ENCODE measurements at places on chromosomes 7 and 10.

GRCh38 chr10:133083422-133084100 lies 4.2 kb upstream of the ADGRA1 start:
- DNase-seq, result no peak

DNA sequence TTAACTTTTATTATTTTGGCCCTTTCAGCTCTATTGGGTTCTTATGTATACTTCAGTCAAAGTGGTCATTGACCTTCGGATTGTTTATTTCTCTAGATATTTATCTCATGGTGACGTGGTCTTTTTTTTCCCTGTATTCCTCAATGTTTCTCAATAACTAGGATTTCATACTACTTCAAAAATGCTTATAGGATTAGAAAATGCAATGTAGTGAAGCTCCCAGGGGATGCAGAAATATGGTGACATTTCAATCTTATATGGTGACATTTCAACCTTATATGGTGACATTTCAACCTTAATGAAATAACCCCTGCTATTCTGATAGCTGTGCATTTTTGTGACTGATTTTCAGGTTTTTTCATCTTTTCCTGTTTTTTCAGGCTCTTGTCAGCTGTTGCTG lies 51.4 kb downstream of the CHRM2 start:
- no peak for DNase-seq

- no peak for DNase-seq
Measured at GRCh38 chr7:141511676-141512396, 39.4 kb upstream of the AGK start.

GRCh38 chr7:47408675-47409074 lies 173.2 kb downstream of the TNS3 start:
- no peak for DNase-seq

GRCh38 chr10:436911-437665 lies 252.4 kb downstream of the DIP2C start:
- DNase-seq, result peak; percentile 34

DNA sequence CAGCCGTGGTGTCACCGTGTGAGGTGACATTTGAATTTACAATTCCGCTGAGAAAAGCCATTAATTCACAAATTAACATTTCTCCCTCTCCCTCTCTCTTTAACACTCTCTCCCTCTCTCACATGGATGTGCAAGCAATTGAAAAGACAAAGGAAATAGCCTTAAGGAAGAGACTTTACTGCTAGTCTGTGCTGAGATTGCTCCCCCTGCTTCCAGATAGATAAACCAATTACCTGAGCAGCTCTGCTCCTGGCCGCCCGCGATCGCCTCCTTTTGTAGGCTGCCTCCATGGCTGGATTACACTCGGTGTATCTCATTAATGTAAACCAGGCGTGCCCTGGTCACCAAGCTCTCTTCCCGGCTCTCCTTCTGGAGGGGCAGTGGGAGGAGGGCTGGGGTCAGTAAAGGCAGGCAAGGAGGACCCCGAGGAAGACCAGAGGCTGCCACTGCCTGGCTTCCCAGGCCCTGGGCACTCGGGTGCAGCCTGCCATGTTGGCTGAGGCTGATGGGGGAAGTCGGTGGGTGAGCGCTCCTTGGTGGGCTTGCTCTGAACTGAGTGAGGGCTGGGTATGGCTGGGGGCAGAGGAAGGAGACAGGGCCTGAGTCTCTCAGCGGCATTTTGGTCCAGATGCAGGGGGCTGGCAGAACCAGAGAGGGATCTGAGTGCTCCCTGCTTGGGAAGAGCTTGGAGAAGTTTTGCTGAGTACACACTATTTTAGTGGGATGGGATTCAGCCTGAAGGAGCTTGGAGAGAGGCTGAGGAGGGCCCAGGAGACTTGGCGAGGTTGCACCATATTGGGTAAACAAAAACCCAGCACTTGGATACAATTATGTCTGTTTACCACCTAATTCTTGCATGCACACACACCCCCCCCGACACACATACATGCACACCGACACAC lies 42.9 kb downstream of the PAX2 start:
- no peak for DNase-seq

DNA sequence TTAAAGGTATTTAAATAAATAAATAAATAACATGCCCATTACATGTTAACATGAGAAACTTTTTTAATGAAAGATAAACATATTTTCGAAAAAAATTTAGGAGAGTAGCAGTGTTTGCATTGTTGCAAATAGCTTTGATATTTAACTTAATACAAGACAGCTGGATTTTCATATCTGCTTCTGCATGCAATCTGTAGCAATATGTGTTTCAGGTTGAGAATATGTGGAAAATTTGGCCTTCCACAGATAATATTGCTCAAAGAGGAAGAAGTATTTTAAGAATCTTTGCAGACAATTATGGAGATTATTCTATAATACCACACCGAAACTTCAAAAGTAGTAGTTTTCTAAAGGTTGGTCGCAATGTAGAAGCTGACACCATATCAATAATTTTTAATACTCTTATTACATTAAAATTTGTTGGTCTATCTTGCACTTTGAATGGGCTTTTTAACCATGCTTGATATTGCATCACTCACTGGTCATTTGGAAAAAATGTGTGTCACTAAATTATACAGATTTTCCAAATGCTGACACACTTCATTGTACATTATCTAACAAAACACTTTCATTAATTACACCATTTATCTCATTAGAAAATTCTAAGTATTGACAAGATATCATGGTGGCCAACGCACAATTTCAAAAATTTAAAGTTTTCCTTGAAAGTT lies 229.8 kb upstream of the HDAC9 start:
- no peak for DNase-seq

GRCh38 chr10:67790534-67791408 lies 47.2 kb downstream of the DNAJC12 start:
- no peak for DNase-seq

DNA sequence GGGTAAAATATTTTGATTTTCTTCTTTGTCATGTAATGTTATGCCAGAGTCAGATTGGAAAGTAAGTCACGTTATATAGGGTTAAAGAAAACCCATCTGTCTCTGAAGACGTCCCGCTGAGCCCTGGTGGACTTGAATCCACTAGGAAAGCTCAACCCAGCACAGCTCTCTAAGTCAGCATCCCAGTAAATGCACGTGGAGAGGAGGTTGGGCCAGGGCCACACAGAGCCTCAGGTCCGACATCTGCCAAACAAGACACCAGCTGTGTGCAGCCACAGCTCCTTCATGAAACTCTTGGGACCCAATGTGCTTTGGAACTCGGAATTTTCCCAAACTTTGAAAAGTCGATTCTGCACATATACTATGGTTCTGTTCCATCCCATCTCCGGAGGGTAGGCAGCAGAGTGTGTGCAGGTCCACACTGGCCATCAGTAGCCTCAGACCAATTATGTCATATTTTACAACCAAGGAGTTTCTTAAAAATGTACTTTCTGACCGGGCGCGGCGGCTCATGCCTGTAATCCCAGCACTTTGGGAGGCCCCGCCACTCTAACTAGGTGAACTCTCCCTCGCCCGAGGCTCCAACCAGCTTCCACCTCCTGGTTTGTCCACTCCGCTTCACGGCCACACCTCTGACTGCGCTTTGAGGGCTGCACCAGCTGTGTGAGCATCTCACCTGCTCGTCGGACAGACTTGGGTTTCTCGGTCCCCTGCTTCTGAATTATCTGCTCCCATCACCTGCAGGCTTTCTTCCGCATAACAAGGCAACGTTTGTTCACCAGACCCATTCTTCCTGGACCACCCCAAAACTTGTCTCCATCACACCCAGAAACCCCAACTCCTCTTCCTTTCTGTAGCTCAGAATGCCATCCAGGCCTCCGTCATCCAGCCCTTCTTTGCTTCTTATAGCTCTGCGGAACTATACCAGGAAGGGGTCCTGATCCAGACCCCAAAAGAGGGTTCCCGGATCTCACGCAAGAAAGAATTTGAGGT lies 29.7 kb upstream of the DNAJB6 start:
- no peak for DNase-seq

GRCh38 chr10:28382525-28383269 lies 79.8 kb upstream of the MPP7 start:
- DNase-seq, result no peak

- DNase-seq, result no peak
Measured at GRCh38 chr10:30422981-30423654, 10.9 kb upstream of the MAP3K8 start.

GRCh38 chr10:124656541-124656940 lies 87.6 kb downstream of the FAM53B start:
- DNase-seq, result no peak

GRCh38 chr7:114937446-114937845 lies 15.6 kb downstream of the MDFIC start:
- no peak for DNase-seq

DNA sequence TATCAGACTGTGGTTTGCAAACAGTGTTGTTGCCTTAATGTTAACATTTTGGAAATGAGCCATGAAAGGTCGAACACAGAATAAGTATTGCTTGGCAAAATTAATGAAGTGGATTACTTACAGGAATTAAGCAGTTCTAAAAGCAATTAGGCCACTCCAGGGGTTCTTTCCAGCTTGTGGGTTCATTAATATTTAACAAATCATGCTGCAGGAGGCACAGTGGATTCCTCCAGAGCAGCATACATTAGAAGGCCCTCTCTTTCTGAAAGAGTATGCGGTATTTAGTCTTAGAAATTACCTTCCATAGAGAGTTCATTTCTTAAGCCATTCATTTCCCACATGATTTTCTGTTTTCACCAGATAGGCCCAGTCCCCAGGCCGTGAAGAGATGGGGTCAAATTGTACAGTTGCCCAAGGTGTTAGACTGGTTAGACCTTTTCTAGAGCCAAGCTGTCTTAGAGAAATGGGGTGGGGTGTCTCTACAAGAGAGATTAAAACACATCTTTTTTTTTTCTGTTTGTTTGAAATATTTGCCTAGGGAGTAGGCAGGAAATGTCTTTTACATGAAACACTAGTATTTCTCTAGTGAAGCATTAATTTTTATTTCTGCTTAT lies 40.0 kb upstream of the AGR3 start:
- no peak for DNase-seq

DNA sequence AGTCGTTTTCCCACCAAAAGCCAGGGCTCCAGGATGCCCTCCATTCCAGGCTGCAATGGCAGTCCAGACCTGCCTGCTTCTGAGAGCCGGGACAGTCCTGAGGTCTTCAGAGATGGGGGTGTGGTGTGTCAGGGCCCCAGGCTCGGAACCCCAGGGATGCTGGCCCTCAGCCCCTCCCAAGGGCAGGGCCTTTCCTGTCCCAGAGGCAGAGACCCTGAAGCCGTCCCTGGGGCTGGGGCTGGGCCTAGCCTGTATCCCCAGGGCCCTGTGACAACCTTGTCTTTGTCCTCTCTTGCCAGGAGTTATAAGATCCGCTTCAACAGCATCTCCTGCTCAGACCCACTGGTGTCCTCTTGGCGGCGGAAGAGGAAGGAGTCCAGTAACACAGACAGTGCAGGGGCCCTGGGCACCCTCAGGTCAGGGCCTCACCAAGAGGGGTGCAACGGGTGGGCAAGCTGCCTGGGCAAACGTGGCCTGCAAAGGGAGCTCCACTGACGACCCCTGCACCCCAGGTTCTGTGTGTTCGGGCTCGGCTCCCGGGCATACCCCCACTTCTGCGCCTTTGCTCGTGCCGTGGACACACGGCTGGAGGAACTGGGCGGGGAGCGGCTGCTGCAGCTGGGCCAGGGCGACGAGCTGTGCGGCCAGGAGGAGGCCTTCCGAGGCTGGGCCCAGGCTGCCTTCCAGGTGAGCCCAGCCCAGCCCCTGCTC lies 15.9 kb downstream of the NOS3 start:
- no peak for DNase-seq

GRCh38 chr10:101054876-101055275 lies 6.9 kb upstream of the KAZALD1 start:
- no peak for DNase-seq

DNA sequence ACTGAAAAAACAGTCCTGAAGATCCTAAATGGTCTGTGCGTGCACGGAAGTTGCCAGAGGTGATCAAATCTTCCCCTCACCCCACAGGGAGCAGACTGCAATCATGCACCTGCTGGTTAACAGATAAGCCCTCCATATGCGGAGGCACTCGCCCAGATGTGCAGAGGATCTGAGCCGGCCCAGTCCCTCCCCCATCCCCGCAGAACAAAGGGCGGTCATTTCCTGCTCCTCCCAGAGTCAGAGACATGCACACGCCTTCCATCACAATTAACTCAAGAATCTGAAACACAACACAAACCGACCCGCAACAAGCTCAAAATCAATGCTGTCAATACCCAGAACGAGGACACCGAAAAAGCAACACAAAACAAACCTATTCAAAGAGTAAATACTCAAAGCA lies 24.2 kb downstream of the CRTAC1 start:
- DNase-seq, result no peak

DNA sequence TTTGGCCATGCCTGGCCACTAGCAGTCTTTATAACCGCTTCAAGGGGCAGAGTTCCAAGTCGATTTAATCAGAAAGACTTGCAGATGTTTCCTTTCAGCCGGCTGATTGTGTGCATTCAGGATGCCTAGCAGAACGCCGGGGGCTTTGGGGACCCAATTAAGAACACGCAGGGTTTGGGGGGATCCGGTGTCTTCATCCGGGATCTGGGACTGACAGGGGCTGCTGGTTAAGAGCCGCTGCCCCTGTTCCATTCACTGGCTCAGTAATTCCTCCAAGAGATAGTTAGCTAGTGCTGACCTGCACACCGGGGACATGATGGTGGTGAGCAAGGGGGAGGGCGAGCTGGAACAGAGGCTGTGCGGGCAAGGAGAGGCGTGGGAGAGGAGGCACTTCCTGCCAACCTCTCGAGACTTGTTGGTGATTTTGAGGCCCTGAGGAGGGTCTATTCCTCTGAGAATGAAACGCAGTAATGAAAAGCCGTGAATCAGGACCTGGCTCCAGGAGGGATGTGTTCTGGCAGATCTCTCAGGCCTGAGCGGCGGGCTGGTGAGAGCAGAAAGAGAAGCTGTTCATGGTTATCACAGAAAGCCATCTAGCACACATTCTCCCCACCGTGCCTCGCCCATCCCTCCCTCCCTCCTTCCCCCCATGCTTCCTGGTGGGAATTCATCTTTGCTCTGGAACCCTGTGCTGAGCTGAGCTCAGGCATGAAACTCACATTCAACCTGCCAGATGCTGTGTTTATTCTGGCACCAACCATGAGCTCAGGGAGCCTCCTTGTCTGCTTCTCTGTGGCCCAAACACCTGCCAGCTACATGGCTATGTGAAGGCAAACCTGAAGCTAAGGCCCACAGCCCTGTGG lies 152.0 kb downstream of the CCDC3 start:
- no peak for DNase-seq

DNA sequence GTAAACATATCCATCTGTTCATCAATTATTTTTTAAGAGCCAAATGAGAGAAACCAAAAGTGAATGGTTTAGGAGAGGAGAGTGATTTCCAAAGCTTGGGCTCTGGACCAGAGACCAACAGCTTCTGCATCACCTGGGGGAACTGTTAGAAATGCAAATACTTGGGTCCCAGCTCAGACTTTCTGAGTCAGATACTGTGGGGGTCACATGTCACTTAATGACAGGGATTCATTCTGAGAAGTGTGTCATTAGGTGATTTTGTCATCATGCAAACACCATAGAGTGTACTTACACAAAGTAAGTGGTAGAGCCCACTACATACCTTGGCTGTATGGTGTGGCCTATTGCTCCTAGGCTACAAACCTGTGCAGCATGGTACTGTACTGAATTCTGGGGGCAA lies 128.5 kb upstream of the PRR15 start:
- no peak for DNase-seq
